ENCODE measurements at places on chromosomes 1 and 21. TPM values are rescaled to one million over a fixed set of nuclear protein-coding genes. Genes with fewer than 3 reads are reported as not detected.

CELA3B gene
- total RNA-seq = not detected

DNA sequence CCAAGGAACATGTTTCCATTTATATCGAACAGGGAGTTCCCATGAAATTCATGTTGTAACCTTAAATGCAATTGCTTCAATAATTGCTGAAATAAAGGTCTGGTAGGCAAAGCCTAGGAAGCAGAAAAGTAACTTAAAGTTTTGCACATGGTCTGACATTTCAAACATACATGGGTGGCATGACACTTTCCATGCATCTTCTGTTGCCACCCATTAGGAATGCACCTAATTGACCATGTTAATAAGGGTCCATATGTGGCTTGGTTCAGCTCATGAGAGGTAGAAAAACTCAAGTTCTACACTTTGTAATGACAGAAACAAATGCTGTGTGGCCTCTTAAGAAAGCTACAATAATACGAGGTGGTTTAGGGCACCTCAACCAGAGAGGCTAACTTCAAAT is 72.0 kb upstream of the GORAB start:
- DNase-seq = no peak

DNA sequence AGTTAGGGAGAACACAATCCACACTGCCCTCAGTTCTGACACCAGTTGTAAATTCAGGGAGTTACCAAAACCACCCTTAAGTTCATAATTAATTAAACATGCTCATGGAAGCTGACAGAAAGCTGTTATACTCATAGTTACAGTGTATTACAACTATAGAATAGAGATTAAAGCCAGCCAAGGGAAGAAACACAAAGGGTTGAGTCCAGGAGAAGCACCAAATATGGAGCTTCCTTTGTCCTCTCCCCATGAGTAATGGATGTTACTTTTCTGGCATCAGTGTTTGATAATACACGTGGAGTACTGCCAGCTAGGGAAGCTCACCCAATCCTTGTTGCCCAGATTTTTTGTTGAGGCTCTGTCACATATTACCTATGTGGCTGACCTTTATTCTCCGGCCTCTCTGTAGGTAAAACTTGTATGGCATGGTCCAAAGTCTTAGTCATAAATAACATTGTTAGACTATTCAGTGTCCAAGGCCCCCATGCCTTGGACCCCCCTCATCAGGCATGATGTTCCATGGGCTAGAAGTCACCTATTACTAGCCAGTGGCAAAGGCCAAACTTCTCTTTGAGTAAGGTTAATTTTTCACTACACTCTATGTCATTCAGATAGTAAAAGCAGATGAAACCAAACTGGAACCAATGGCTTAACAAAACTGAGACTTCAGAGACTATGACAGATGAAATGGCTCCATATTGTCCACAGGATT is 175.7 kb downstream of the GPR52 start:
- no peak for DNase-seq

DNA sequence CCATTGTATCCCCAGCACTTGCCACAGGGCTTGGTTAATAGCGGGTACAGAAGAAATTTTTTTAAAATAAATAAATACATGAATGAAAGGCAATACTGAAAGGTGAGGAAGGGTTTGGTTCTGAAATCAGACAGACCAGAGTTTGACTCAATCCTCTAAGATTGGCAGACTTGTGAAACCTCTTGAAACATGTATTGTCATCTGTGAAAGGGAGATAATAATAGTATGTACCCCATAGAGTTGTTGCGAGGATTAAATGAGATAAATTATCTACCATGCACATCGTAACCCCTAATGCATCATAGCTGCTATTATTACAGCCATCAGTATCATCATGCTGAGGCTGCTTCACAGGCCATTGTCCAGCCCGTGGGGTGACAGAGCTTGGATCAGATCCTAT is 41.4 kb downstream of the S1PR1 start:
- DNase-seq = no peak

PHC2 gene
- total RNA-seq = 53.9 TPM

GRCh38 chr1:1039145-1039910 is 19.4 kb downstream of the AGRN start:
- no peak for DNase-seq

DNA sequence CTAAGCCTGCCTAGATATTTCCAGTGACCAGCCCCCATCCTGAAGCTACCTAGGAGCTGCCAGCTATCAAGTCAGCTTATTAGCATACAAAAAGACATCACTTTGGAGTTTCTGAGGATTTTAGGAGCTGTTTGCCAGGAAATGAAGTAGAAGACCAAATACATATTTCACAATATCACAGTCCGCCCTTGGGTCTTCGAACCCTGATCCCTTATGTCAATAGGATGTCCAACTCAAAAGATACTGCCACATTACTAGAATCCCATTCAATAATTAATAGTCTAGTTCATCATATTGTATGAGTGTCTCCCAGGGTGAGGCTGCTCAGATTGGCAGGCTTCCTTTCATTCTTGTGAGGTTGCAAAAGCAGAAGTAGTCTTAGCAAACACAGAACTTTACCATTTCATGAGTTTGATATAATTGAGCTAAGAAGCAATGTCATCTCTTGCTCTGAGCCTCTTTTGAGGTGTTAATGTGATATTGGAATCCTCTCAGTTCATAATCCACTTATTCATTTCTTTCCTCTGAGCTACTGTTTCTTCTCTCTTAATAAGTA is 13.6 kb downstream of the IPO9 start:
- no peak for DNase-seq

TPTE gene
- total RNA-seq = not detected

DNA sequence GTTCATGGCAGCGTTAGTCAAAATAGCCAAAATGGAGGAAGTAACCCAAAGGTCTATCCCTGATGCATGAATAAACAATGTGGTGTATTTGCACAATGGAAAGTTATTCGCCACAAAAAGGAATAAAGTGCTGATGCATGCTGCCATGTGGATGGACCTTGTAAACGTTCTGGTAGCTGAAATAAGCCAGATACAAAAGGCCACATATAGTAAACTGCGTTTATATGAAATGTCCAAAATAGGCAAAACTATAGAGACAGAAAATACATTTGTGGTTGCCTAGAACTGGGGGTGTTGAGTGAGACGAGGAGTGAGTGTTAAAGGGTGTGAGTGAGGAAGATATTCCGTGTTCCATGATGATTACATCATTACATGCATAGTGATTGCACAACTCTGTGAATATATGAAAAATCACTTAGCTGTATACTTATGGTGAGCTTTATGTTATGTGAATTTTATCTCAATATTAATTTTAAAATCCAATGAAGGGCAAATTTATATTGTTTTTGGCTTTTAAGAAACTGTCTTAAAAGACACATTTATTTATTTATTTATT is 321.3 kb downstream of the KIF26B start:
- DNase-seq = no peak

- DNase-seq = no peak
These were observed 216.0 kb downstream of the DENND1B start for GRCh38 chr1:197559244-197559643.

DNA sequence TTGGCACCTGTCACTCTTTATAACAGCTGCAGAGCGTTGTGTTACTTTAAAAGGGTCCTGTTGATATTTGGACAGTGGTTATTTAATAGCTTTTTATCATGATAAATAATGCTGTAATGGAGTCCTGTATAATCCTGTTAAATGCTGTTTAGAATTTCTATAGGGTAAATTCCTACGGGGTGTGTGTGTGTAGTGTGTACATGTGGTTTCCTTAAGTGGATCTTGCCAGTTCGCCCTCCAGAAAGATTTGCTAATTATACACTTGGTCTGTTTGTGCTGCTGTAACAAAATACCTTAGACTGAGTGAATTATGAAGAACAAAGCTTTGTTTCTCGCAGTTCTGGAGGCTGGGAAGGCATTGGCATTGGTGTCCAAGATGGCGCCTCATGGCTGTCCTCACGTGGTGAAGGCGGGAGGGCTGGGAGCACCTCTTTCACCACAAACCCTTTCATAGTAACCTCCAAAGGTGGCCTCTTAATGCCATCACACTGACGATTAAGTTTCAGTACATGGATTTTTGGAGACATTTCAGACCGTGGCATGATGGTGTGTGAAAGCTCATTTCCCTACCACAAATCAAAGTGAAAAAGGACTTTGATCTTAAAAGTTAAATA is 11.2 kb downstream of the PRMT2 start:
- DNase-seq = no peak

INTS3 gene
- 17.3 TPM for total RNA-seq

DNA sequence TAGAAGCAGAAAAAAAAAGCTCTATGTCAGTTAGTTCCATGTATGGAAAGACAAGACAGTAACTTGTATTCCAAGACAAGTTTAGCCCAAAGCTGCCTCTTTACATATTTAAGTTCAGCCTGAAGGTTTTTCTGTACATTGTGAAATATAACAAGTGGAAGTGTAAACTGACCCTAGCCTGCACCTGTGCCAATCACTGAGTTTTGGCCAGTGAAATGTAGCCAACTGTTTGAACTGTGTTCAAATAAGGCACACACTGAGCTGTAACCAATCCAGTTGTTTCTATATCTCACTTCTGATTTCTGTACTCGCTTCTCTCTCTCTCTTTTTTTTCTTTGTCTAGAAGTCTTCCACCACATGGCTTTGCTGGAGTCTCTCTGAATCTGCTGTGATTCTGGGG is 1227.1 kb downstream of the NCAM2 start:
- no peak for DNase-seq

GRCh38 chr1:59487335-59488031 is 190.6 kb downstream of the FGGY start:
- no peak for DNase-seq

TUFT1 gene
- 8.0 TPM for total RNA-seq

GPATCH4 gene
- 9.7 TPM for total RNA-seq

GRCh38 chr1:211247921-211248320 is 11.2 kb upstream of the RCOR3 start:
- DNase-seq = no peak

LCK gene
- 1.2 TPM for total RNA-seq

DNA sequence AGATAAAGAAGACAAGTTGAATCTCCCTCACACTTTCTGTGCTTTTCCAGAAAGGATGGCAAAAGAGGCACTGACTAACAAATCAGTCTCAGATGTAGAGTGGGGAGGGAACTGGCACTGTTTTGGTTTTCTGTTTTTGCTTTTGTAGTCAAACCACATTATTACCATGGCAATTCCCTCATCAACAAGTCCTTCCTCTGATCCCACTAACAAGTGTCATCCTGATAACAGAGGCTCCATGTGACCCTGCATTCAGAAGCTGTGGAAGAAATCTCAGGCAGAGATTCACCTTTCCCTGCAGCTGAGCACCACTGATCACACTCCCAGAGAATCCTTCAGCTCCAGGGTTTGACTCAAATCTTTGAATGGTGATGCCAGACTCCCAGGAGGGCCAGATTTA is 203.4 kb downstream of the TNR start:
- DNase-seq = no peak

DNA sequence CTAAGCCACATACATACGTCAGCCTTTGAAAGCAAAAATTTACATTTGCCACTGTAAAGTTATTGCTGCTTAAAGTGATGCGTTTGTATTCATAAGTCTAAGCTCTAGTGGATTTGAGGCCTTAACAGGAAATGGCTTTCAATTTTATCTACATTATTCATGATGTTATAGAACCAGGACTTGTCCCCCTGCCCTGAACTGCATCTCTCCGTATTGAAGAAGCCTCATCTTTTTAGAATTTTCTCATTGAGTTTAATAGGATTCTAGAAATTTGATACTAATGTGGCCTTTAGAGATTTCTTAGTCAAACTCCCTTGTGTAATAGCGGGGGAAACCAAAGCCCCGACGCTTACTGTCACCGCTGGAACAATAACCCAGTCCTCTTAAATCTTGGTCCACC is 9.9 kb downstream of the UTP25 start:
- DNase-seq = no peak

Data from right lobe of liver (tissue), 6 donors.